Epithelial cell of prostate (primary cell): ENCODE measurements at places on chromosomes 6 and 20.

DNA sequence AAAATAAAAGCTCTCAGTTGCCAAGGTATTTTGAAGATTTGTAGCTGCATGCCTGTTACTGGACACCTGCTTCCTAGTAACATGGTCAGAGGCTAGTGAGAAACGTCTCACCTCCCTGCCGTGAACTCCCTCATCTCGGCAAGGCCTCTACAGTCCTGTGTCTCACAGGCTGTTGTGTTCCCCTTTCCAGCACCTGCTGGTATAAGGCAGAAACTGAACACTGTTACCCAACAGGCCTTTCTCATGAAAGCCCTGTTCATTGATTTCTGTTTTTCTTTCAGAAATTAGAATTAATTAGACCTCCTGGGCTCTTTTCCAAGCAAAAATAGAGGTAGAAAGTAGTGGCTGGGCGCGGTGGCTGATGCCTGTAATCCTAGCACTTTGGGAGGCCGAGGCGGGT is 17.6 kb upstream of the SRSF3 start:
- no peak for DNase-seq

DNA sequence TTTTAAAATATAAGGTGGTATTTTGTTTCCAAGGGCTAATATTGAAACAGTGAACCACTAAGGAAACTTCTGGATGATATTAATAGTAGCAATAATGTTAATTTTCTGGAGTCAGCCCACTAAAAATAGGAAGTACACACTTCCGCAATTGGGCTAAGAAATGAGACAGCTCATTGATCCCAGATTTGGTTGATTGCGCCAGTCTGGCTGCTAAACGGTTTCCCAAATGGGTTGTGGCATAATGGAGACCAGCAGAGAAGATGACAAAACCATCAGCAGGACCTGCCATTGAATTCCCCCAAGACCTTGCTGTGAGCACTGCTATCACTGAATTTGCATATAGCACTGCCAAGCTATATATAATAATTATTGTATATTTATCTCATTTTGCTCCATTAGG is 71.2 kb upstream of the SGK1 start:
- DNase-seq: no peak

DNA sequence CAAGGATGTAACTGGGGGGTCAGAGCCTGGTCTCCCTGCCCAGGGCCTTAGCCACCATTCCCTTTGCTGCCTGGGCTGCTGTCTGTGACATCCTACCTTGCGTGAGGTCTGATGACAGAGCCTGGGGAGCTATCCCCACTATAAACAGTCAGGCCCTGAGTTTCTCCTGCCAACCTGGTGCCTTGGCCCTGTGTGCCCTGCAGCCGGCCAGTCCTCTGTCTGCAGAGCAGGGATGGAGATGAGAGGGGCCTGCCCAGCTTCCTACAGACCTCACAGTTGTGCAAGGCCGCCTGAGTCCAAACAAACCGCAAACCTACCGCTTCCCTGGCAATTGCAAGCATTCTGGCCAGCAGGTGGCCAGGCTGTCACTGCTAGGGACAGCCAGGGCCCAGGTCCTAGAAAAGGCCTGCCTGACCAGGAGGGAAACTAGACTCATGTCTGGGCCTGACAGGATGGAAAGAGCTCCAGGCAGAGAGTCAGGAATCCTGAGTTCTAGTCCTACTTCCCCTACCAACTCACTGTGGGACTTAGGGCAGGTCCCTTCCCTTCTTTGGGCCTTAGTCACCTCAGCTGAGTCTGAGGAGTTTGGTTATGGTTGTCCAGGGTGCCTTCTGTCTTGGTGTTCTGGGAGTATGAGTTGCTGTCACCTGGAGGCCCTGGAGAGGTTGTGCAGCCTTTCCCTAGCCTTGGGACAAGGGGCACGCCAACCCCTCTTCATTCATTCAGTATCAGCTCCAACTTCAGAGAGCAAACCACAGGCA is 86.2 kb downstream of the VEGFA start:
- no peak for DNase-seq

DNA sequence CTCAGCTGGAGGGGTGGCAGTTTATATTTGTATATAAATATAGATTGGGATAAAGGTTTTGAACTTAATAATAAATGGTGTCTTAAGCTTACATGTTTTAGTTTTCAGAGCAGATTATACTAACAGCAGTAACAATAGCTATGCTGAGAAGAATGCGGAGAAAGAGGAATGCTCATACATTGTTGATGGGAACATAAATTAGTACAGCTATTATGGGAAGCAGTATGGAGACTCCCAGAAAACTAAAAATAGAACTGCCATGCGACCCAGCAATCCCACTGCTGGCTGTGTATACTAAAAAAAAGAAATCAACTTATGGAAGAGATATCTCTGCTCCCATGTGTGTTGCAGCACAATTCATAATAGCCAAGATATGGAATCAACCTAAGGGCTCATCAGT is 127.9 kb downstream of the BCKDHB start:
- DNase-seq: no peak

DNA sequence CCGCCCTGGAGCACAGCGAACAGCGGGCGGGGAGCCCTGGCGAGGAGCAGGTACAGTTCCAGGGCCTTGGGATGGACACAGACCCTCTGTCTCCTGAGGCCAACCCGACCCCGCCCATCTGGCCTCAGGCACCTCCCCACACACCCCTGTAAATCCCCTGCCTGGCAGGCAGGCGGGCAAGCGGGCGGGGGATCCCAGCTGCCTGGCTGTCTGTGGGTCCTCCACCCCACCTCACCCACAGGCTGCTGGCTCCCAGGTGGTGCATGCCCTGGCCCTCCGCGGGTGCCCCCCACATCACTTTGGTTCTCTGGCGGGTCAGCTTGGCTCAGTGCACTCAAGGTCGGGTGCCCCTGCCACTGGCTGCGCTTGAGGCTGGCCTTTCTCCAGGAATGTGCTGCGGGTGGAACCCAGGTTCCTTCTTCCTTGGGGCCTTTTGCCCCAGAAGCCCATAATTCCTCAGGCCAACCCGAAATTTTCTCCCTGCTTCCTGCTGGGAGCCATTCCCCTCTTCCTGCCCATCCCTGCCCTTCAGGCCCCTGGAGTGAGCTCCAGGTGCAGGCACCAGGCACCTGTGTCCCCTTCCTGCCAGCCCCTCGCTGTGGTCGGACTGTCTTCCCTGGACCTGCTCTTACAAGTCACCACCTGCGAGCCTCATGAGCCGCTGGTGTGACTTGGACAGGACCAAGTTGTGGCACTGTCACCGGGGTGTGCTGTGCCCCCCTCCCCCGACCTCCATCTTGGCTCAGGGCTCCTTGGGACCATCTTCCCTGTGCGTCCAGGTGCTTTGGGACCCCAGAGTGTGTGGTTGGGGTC is 5.3 kb upstream of the TNFRSF6B start:
- DNase-seq: no peak

GRCh38 chr20:3172933-3173609 is at the start of gene LZTS3:
LZTS3 (minus strand) TSS chr20:3173549; CDS start chr20:3167163, 6,386 bp downstream.
- DNase-seq: no peak

DNA sequence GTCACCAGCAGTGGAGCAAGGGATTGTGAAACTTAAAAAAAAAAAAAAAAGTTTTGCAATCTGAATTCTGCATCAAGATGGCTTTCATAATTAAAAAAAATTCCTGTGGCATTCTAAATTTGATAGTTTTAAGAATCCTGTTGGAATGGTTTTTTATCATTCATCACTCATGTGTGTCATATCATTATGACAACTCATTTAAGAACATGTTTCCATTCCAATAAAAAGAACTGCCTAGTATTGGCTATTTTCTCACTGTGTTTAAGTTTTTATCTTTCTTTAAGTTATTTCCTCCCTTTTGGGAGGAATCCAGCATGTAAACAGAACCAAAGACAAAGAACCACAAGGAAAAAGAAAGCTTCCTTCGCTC is 26.2 kb upstream of the RHAG start:
- DNase-seq: no peak

DNA sequence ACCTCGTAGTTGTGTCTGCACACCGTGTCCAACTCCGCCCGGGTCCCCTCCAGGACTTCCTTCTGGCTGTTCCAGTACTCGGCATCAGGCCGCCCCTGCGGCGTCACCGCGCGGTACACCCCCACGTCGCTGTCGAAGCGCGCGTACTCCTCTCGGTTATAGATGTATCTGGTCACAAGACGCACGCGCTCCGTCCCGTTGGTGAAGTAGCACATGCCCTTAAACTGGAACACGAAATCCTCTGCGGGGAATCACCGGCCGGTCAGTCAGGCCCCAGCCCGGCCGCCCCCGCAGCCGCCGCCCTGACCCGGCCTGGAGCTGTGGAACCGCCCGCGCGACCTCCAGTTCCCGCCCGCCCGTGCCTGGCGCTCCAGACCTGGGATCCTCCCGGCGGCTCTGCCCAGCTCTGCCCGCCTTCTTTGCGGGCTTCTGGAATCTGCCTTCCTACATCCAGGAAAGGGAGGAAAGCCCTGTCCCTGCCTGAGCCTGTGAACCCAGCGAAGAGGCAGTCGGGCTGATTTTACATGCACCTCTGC is 1.6 kb downstream of the HLA-DQB1 start:
- no peak for DNase-seq

DNA sequence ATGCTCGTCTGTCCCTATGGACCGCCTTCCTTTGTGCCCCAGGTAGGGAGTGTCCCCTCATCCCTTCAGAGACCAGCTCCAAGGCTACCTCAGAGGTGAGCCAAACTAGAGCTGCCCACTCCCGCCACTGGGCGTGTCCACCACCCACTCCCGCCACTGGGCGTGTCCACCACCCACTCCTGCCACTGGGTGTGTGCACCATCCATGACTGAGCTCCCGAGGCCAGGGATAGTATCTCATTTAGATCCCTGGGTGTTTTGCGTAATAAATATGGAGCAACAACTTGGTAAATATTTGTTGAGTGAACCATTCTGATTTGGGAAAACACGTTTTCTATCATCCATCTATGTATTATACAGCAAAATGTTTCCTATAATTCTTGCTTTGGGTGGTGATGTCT is 68.8 kb downstream of the ZBTB2 start:
- DNase-seq: no peak

DNA sequence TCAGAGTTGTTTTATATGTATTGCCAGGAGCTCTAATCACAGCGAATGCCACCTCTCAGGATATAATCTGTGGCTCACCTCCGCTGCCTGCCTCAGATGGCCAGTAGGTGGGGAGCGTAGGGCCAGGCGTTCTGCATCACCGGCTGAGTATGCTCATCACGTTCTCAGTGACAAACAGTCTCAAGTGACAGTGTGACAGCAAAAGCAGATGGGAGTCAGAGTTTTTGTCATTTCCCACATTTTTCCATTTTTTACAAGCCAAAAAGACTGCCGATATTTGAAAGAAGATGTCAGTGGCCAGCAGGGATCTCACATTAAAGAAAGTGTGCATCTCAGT is 208.7 kb downstream of the ALDH8A1 start:
- no peak for DNase-seq

GRCh38 chr20:16575390-16576140 is 2.3 kb upstream of the KIF16B start:
- no peak for DNase-seq

GRCh38 chr6:52843605-52844004 is 3.0 kb upstream of the GSTA5 start:
- DNase-seq: no peak

DNA sequence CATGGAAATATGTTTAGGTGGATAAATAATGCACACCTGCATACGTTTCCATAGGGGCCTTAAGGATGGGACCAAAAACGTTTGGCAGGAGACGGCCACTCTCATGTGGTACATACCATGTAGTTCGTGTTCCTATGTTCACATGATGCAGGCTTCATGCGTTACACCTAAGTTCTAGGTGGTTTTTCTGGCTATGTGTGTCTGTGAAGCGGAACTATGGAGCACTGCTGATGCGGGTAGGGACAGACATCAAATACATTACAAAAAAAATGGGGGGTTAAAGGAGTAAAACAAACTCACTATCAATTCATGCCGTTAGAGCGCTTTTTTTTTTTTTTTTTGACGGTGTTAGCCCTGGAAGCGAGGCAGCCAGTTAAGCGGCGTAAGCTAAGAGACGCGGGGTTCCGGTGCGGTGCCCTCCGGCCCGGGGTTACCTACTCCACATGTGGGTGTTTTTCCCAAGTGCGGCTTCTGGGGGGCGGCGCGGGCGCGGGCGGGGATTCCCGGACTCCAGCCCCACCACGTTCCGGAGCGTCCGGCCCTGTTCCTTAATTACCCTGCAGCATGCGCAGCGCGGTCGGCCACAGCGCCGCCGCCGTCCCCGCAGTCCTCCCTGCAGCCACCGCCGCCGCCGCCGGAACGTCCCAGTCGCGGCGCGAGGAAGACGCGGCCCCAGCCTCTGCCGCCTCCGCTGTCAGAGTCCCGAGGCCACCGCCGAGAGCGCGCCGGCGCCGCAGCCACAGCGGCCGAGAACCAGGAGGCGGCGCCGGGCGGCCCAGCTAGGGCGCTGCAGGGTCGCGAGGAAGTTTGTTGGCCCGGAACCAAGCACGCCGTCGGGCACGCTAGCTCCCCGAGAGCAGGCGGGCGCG is 648 bp downstream of the COL19A1 start:
- DNase-seq: no peak
